ENCODE measurements at places on chromosomes 6 and 20.

- no peak for DNase-seq
Measured at GRCh38 chr6:138159246-138159645, 2.5 kb upstream of the ARFGEF3 start.

- DNase-seq = no peak
Measured at GRCh38 chr20:16132036-16132798, 441.0 kb downstream of the KIF16B start.

DNA sequence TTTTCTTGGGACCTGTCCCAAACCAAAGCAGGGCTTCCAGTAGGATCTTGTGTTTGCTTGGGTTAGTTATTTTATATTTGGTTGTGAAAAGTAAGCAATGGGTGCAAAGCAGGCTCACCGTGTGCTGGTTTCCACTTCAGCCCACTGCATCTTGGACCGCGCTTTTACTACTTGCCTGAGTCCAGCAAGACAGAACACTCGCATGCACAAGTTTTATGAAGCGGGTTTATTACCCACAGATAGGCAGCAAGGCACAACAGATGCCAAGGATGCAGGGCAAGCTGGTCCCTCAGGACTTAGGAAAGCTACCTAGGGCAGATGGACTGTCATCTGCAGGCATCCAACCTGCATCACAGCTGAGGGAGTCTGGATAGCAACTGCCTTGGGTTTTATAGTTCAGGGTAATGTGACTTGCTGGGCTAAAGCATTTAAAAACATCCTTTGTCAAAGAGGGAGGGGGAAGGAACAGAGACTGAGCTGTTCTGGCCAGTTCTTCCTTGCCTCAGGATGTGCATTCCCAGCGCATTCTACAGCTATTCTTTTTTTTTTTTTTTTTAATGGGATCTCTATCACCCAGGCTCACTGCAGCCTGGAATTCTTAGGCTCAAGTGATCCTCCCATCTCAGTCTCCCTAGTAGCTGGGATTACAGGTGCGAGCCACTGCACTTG lies 18.5 kb downstream of the CITED2 start:
- DNase-seq = no peak

GRCh38 chr6:35036828-35037663 lies 104.1 kb downstream of the TCP11 start:
- DNase-seq = no peak

- no peak for DNase-seq
Measured at GRCh38 chr6:67870321-67870720, 764.8 kb upstream of the ADGRB3 start.

GRCh38 chr20:41862476-41862875 lies 244.3 kb upstream of the CHD6 start:
- no peak for DNase-seq

DNA sequence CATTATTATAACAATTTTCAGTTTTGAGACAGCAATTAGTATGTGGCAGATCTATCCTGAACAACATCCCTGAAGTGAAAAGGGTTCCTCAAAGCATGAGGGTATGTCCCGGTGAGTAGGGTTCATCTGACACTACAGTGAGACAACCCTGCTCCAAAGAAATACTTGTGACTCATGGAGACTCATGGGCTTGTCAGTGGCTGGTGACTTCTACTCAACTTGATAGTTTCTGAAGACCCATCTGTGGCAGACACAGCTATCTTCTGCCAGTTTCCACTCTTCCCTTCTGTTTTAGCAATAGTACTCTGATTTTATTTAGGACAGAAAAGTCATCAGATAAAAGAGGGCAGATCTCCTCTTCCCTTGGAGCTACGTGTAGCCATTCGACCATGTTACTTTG lies 41.4 kb downstream of the MAP3K7 start:
- no peak for DNase-seq

- no peak for DNase-seq
Measured at GRCh38 chr6:15416932-15417509, 171.2 kb downstream of the JARID2 start.

- DNase-seq = no peak
Measured at GRCh38 chr6:30513451-30513850, 24.1 kb downstream of the HLA-E start.

GRCh38 chr6:167738386-167738785 lies 88.3 kb upstream of the AFDN start:
- DNase-seq = no peak

- DNase-seq = peak; percentile 25
Measured at GRCh38 chr6:20126789-20127653, 85.2 kb downstream of the MBOAT1 start.

DNA sequence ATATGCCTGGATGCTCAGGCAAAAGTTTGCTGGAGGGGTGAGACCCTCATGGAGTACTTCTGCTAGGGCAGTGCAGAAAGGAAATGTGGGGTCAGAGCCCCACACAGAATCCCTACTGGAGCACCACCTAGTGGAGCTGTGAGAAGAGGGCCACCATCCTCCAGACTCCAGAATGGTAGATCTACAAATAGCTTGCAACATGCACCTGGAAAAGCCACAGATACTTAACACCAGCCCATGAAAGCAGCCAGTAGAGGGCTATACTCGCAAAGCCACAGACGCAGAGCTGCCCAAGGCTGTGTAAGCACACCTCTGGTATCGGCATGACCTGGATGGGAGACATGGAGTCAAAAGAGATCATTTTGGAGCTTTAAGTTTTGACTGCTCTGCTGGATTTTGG lies 60.7 kb upstream of the GJE1 start:
- DNase-seq = no peak

GRCh38 chr20:39850821-39851330 lies 838.2 kb downstream of the MAFB start:
- no peak for DNase-seq

- DNase-seq = peak; percentile 91
Measured at GRCh38 chr6:32190054-32190851, at the start of gene PBX2. Gene PBX2 (minus strand): TSS chr6:32190202. CDS start chr6:32189915, 287 bp downstream.

GRCh38 chr6:7566617-7567173 lies 23.3 kb upstream of the SNRNP48 start:
- DNase-seq = no peak

GRCh38 chr6:41422161-41422560 lies 86.8 kb downstream of the NCR2 start:
- no peak for DNase-seq

- no peak for DNase-seq
Measured at GRCh38 chr6:170038251-170038650, 252.6 kb downstream of the DLL1 start.

- no peak for DNase-seq
Measured at GRCh38 chr6:136312975-136313374, 23.3 kb upstream of the BCLAF1 start.

DNA sequence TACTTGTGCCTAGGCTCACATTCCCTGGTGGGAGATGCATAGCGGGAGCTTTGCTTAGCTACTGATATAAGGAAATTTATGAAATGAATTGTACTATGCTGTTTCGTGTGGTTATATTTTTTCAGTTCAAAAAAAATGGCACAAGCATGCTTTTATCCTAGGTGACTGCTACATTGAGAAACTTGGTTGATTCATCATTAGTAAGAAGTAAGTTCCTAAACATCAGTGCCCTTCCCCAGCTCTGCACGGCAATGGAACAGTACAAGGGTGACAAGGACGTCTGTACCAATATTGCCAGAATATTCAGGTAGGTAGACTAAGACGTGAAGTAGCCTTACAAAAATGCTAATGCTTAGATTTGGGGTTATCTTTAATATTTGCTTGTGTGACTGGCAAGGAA lies 79.7 kb downstream of the ARMC2 start:
- no peak for DNase-seq

- DNase-seq = no peak
Measured at GRCh38 chr20:25274481-25274880, 26.6 kb downstream of the PYGB start.

GRCh38 chr20:57473246-57474048 lies 51.5 kb downstream of the CTCFL start:
- DNase-seq = peak; percentile 87

DNA sequence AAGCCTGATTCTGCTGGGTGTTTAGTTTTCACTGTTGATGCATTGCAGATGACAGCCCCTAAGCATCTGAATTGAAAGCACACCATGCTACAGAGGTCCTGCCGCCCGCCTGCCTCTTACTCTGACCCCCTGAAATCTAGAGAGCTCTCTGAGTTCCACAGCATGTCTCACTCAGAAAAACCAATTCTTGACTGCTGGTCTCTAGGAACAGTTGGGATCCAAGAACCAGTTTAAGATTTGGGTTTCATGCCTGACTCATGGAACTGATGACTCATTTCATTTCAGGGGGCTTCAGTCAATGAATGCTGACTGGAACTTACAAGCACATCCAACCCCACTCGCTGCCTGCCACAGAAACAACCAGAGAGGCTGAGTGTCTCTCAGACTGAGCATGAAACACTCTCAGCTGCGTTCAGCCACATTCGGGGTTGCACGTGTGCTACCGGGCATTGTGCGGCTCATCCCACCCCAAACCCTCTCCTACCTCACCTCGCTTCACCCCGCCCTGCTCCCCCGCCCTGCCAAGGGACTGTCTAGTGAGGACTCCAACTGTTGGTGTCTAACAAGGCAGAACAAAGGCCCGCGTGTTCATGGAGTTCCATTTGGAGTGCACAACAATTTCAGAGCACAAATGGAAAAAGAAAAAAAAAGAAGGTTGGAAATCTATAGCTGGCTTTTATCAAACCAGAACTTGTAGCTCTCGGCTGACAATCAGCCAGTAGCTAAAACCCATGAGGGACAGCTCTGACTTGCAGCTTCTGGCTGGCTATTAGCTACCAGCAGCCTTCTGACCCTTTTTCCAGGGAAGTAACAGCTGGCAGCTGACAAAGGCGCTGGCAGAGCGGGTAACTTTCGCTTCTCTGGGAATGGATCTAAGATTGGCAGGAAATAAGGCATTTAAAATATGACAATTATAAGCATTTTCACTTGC lies 20.0 kb upstream of the TRAF3IP2 start:
- no peak for DNase-seq

DNA sequence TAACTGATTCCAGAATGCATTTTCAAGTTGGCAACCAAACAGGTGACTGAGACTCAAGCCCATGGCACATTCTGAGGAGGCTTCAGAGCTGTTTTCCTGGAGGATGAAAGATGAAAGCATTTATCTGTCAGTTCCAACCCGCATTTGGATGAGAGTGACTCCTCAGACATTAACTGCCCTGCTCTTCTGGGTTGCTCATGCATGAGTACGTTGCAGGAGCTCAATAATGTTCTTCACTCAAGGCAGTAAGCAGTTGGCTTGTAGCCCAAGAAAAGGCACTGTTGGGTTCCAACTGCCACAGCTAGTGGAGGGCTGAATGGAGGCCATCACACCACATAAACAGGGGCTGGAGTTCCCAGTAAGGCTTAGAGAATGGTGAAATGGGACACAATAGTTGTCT lies 155.3 kb downstream of the FUT9 start:
- DNase-seq = no peak

All from AML-193 (cell line).